Thyroid gland (tissue), 4 donors: ENCODE measurements at places on chromosomes 5 and 9.

DNA sequence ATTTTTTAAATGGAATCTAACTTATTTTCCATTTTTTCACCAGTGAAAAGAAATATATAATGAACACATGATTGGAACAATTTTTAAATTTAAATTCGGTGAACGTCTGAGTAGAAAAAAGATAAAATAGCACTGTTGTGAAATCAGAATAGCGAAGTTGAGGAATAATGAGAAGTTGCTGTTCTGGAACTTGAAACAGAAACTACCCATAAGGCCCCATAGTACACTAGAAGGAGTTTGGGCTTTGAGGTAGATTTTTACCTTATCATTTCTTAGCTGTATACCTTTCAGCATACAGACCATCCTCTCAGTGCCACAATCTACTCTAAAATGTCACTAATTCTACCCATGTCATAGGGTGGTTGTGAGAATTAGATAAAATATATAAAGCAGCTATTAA is 35.1 kb downstream of the TDRD7 start:
- no peak for DNase-seq

DNA sequence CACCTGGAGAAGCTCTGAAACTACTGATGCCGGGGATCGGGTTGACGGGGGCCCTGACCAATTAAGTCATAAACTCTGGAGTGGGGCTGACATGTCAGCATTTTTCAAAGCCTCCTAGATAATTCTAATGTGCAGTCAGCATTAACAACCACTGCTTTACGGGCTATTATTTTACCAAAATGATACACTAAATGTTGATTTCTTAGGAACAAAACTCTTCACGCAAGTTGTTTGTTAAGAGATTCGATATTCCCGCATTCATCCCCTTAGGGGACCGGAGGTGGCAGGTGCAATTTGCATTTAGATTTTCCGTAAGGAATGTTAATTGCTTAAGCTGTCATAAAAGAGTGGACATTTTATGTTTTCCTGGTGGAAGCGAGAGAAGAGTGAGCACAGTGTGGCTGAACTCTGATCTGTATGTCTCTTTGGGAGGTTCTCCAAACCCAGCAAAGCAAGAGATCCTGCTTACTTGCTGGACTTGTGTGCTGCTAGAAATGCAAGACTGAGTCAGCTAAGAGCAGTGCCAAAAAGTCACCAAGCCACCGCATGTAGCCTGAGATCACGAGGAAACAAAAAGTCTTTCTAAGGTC is 77.6 kb downstream of the UGCG start:
- DNase-seq = no peak

DNA sequence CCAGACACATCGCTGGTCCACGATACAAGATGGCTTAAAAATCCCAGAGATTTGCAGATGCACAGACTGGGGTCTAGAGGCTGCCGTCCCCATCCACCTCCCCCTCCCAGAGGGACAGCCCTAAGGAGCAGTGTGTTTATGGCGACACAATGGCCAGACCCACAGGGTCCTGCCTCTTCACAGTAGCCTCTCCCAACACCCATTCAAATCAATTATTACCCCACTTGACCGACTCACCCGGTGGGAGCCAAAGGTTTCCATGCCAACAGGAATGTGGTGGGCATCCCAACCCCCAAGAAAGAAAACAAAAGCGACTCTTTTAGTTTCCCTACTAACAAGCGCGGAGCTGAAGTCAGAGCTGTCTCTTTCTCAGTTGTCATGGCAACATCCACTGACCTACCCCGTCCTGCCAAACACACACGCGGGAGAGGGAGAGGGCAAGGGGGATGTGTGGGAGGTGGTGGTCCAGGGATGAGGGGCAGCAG is 209.0 kb downstream of the TTLL11 start:
- no peak for DNase-seq

GRCh38 chr9:11338130-11338529 is 725.3 kb upstream of the PTPRD start:
- DNase-seq = no peak

DNA sequence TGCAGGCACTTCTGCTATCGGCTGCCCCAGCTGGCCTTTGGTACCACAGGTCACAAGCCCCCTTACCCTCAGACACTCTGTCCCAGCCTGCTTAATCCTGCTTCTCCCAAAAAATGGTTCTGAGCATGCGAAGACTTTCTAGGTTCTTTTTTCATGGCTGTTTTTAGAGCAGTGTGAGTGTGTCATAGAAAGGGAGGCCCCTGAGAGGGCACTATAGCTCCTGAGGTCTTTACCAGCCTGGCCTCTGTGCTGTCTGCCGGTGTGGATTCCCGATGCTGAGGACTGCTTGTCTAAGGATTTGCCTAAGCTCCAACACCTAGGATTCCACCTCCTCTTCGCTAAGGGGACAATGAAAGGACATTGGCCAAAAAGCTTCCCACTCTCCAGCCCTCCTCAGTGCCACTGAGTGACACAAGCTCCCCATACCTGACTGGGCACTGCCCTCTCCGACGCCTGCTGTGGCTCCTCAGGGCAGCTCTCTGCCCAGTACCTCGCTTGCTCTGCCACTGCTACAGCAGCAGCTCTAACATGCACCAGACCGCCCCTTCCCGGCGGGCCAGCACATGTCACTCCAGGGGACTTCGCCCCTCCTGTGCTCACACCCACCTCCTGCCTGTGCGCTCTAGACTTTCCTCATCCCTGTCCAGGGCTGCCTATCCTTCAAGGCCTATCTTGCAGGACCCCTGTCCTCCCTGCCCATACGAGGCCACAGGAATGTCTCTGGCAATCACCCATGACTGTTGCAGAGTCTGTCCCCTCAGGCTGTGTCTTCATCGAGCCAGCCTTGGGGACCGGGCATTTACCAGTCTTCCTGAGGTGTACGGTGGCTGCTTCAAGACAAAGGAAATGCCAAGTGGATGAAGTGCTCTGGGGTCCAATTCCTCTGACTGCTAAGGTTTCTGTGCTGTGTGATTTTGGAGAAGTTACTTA is 21.0 kb downstream of the MACROH2A1 start:
- DNase-seq = no peak

GRCh38 chr5:68329554-68330255 is 114.1 kb downstream of the PIK3R1 start:
- DNase-seq = no peak
